ENCODE measurements at places on chromosomes 11 and 22.

DNA sequence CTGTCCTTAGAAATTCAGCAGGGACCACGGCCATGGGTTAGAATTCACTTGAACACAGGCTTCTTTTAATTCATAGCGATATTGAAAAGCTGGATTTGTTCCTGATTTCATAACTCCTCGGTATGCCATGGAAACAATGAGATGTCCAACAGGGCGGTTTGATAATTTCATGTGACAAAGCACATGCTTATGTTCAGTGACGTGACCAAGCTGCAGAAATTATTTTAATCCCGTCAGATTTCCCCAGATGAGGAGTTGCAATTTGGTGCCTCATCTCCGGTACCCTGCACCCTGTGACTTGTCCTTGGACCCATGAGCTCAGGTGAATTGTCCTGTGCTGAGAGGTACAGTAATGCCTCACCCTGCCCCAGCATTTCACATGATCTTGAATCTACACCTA lies 81.7 kb downstream of the C11orf91 start:
- no peak for DNase-seq

- no peak for DNase-seq
Measured at GRCh38 chr22:47190276-47190956, 428.0 kb downstream of the TBC1D22A start.

DNA sequence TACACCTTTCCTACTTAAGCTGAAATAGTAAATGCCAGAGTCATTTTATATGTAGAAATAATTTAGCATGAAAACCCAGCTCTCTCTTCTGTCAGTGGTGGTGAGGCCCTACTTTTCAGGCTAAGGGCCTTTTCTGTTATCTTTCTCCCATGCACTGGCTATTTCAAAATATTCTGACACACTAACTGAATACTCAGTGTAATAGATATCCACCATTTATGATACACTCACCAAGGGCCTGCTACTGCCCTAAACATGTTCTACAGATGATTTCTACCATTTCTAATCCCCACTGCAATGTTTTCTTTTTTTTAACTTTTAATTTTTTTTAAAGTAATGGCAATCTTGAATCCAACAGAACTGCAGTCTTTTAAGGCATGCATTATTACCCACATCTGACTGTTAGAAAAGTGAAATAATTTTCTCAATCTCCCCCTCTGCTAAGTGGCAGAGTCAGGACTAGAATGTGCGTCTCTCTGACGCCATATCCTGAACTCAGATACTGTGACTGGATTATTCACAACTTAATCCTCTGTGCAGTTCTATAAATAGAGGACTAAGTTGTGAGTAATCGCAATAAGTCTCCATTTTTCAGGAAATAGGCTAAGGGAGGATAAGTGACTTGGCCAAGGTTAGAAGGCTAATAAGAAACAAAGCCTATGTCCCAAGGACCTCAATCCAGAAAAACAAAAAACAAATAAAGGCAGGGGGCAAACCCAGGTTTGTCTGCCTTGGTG lies 44.0 kb downstream of the GRAMD1B start:
- DNase-seq: peak; percentile 68

DNA sequence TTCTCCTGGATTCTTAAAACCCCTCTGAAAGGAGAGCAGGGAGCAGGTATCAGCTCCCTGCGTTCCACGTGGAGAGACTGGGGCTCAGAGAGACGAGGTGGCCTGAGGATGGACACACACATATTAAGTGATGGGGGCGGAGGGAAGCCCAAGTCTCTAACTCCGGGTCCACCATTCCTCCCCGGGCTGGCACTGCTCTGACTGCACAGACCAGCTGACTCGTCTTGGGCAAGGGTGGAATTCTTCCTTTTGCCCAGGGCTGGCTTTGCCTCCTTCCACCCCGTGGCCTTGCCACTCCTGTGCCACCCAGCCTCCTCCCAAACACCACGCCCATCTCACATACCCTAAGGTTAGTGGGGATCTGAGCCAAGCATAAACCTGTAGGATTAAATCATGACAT lies 65.0 kb downstream of the BUD13 start:
- DNase-seq: no peak

DNA sequence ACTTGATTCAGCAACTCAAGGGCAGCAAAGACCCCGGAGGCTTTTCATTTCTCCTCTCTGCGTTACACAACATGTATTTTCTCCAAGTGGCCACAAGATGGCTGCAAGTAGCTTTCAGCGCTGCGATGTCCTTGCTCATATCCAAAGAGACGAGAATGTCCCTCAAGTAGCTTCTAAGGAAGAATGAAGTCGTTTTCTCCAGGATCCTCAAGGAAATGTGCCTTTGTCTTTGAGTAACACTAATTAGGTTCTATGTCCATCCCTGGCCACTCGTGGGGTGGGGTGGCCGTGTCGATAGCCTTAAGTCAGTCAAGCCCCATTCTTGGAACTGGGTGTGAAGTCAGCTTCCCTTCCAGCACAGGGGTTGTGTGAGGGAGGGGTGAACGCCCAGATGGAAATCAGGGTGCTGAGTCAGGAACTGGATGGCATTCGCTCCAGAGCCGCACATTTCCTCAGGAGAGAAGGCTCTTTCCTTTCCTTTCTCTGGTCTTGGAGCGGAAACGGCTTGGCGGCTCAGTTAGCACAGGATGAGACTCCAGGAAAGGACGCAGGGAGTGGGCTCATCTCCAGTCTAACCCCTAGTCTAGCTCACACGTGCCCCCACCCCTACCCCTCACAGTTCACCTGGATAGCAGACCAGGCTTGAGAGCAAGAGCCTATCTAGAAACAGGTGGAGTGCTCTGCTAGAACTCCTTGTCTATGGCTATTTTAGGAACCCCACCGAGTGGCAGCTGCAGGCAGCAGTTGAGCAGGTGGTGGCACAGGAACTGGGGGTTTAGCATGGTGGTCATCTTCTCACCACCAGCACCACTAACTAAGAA lies 44.3 kb downstream of the NNMT start:
- DNase-seq: peak; percentile 41

GRCh38 chr22:46000081-46001027 lies 23.4 kb upstream of the WNT7B start:
- no peak for DNase-seq

DNA sequence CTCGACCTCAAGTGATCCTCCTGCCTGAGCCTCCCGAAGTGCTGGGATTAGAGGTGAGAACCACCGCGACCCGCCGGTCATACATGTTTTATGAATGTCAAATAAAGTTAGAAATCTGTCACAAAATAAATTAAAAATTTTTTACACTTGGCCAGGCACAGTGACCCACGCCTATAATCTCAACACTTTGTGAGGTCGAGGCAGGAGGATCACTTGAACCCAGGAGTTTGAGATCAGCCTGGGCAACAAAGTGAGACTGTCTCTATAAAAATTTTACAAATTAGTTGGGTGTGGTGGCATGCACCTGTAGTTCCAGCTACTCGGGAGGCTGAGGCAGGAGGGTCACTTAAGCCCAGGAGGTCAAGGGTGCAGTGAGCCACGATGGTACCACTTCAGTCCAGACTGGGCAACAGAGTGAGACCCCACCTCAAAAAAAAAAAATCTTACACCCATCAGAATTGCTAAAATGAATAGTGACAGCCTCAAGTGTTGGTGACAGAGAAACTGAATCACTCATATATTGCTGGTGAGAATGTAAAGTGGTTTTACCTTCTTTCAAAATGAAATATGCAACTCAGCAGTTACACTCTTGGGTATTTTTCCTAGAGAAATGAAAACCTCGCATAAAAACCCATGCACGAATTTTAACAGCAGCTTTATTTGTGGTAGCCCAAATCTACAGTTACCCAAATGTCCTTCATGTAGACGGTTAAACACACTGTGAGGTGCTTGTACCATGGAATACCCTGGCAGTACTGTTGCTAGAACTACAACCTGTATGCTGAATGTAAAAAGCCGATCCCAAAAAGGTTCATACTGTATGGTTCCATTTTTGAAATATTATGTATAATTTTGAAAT lies 55.4 kb downstream of the MED15 start:
- no peak for DNase-seq

- no peak for DNase-seq
Measured at GRCh38 chr11:11555208-11555607, 66.6 kb downstream of the GALNT18 start.

DNA sequence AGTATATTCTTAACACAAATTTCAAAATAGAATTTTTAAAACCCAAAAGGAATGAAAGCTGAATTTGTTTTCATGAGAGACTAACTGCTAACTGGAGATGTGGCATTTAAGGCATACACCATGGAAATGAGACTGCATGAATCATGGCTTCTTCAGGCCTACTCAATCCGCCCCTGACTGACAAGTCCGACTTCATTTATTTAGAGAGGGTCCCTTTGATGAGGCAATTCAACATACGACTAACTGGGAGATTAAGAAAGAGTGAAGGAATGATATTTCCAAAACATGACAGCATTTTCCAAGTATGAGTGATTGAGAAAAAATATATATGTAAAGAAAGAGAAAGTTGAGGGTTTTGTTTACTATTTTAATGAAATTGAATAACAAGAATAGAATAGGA lies 720.1 kb downstream of the DLG2 start:
- DNase-seq: no peak

DNA sequence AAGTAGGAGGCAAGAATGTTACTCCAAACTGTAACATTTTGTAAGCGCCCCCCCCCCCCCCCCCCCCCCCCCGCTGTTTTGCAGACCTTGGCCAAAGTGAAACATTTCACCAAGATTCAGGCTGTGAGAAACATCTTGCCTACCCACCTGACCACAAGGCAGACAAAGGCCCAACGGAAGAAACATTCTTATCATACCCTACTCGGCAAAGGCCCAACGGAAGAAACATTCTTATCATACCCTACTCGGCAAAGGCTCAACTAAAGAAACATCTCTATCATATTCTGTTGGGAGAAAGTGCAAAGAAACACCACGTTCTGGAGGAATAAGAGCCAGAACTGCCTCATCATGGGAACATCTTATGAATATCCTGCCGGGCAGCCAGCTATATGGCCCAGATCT lies 117.1 kb downstream of the JRKL start:
- DNase-seq: no peak

- DNase-seq: no peak
Measured at GRCh38 chr11:119026970-119027369, 3.7 kb downstream of the SLC37A4 start.

GRCh38 chr11:78168539-78169477 lies 19.6 kb downstream of the KCTD21 start:
- DNase-seq: no peak

GRCh38 chr11:16086229-16086819 lies 270.0 kb downstream of the SOX6 start:
- DNase-seq: no peak

- DNase-seq: no peak
Measured at GRCh38 chr22:47048123-47049077, 285.9 kb downstream of the TBC1D22A start.

DNA sequence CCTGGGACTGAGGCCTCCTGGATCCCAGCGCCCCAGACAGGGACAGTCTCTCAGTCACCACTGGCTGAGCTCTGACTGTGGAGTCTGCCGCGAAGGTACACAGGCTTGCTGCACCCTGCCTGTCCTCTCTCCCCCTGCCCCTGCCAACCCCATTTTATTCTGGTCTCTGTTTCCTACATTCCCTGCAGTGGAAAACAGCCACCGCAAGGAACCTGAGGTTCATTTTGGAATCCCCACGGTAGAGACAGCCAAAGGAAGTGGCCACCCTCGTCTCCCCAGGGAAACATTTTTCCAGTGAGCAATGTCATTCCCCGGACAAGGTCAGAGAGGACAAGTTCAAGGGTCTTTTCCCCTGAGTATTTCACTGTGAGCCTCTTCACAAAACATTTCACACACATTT lies 56.6 kb downstream of the FBXO7 start:
- no peak for DNase-seq

DNA sequence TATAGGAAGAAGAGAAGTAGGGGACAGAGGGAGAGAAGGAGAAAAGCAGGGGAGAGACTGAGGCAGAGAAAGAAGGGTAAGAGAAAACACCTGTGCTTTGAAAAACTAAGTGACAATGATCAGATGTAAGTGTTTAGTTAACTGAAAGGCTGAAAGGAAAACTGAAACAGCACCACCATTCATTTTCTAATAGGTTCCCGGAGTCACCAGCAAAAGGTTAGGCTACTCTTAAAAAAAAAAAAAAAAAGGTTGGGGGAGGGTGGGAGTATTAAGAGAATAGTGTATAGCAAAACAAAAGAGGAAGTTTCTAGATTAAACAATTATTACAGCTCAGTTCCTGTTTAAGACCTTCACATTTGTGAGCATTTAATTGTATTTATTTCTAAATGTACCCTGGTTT lies 113.8 kb downstream of the CADM1 start:
- DNase-seq: no peak

GRCh38 chr11:47656260-47656885 lies 14.0 kb upstream of the MTCH2 start:
- DNase-seq: no peak

DNA sequence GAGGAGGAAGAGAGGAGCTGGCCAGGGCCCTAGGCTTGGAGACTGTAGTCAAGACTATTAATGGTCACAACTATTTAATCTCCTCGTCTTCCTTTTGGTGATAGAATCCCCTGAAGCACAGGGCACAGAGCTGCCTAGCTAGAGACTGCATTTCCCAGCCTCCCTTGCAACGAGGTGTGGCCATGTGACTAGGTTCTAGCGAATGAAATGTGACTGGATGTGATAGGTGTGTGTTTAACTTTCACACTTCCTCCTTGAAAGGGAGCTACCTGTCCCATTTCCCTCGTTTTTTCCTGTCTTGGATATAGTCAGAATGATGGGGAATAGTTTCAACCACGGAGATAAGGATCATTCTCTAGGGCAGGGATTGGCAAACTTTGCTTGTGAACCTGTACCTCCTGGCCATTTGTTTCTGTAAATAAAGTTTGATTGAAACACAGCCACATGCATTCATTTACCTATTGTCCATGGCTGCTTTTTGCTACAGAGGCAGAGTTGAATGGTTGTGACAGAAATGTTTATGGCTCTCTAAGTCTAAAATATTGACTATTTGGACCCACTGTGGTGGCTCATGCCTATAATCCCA lies 313.5 kb downstream of the MIAT start:
- no peak for DNase-seq

- no peak for DNase-seq
Measured at GRCh38 chr22:49953027-49953679, 7.4 kb upstream of the PIM3 start.

DNA sequence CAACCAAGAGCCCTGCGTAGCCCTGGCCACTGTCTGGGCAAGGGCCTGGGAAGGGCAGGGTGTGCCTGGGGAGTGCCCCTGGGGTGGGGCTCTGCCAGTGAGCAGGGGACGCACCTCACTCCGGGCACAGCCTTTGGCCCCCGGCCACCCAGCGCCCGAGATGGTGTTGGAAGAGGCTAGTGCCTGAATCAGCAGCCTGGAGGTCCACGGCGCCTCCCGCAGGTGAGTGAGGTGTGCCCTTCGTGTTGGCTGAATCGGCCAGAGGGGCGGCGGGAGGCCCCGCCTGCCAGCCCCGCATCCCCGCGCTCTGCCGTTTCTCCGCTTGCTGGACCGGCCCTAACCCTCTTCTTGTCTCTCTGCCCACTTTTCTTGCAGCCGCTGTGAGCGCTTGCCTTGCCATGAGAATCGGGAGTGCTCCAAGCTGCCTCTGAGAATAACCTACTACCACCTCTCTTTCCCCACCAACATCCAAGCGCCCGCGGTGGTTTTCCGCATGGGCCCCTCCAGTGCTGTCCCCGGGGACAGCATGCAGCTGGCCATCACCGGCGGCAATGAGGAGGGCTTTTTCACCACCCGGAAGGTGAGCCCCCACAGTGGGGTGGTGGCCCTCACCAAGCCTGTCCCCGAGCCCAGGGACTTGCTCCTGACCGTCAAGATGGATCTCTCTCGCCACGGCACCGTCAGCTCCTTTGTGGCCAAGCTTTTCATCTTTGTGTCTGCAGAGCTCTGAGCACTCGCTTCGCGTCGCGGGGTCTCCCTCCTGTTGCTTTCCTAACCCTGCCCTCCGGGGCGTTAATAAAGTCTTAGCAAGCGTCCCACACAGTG lies 60.1 kb downstream of the FBLN1 start:
- no peak for DNase-seq

Measured in RWPE1 (cell line).